Renal cortical epithelial cell (primary cell): ENCODE measurements at places on chromosomes 2 and 18.

GRCh38 chr18:79402977-79403722 lies 7.4 kb downstream of the NFATC1 start:
- DNase-seq: no peak

DNA sequence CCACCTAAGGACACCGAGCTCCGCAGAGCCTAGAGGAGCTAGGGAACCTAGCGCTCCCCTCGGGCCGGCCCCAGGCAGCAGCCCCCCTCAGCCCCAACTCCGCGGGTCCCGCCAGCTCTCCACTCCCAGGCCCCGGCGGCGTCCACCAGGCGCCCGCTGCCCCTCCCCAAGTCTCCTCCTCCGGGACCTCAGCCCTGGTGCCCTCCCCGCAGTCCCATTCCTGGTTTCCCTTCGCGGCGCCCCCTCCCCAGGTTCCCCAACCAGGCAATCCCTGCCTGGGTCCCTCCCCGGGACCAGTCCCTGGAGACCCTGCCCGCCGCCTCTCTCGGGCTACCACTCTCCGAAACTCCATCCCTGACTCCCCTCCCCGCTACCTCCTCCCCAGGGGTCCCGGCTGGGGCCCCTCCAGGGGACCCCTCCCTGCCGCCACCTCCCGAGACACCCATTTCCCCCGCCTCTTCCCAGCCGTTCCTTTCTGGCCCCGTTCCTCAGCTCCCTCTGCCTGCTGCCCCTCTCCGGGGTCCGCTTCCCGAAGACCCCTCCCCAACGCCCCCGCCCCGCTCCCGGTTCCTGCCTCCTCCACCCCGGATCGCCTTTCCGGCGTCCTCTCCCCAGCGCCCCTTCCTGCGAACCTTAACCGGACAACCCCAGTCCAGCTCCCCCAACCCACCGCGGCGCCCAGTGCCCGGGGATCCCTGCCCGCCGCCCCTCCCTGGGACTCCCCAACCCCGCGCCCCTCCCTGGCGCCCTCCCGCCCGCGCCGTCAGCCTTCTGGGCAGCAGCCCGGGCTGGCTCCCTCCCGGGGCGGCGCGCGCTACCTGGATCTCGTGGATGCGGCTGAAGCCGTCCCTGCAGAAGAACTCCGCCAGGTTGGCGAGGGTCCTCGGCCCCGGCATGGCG lies 678 bp downstream of the CYP27C1 start:
- DNase-seq: no peak

DNA sequence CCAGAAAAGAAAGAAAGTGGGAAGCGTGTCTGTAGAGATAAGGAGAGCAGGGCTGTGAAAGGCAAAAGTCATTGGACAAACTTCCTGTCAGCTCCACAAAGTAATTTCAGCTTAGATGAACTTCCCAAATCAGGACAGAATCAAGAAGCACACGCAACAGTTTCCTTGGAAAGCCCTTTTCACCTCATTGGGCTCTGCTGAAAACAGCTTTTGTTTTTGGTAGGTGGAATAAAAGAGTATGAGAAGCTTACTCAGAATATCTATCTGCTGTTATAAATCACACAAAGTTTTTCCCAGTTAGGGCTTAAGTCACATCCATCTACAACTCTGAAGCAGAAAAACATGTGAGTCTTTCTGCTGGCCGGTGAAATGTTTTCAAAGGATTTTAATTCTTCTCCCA lies 42.4 kb upstream of the EFEMP1 start:
- no peak for DNase-seq

- no peak for DNase-seq
Observed at GRCh38 chr2:186515376-186515775, 29.3 kb downstream of the ZC3H15 start.
